ENCODE measurements at places on chromosomes 3 and 15. TPM values are rescaled to one million over a fixed set of nuclear protein-coding genes. Genes with fewer than 3 reads are reported as not detected.

DNA sequence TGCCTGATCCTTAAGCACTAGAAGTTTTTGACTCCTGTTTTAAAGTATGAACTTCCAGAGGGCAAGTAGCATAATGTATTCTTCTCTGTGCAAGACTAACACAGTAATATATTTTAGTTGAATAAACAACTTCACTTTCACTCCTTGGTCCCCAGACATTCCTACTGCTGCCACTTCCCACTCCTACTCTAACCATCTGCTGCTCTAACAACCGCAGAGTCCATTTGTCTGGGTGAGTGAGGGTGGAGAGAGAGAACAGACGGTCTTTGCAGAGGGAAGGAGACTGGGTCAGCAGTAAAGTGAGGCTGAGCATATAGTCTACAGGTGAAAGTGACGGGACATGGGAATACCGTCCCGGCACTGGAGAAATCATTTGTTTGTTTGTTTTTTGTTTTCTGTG lies 301.0 kb upstream of the SLCO3A1 start:
- H3K27ac ChIP-seq, result no peak overlapping the region
- DNase-seq, result no peak
- no peak overlapping the region for H3K4me3 ChIP-seq
- no peaks in the 10 kb centered on the region for H3K36me3 ChIP-seq
- no peaks in the 10 kb centered on the region for H3K27me3 ChIP-seq

- H3K27me3 ChIP-seq, result no peaks in the 10 kb centered on the region
- no peaks in the 10 kb centered on the region for H3K4me1 ChIP-seq
- no peak overlapping the region for H3K4me3 ChIP-seq
- peak; percentile 41 for DNase-seq
- H3K36me3 ChIP-seq, result no peaks in the 10 kb centered on the region
These were observed 199.6 kb downstream of the SHOX2 start for GRCh38 chr3:157906627-157907026.

DNA sequence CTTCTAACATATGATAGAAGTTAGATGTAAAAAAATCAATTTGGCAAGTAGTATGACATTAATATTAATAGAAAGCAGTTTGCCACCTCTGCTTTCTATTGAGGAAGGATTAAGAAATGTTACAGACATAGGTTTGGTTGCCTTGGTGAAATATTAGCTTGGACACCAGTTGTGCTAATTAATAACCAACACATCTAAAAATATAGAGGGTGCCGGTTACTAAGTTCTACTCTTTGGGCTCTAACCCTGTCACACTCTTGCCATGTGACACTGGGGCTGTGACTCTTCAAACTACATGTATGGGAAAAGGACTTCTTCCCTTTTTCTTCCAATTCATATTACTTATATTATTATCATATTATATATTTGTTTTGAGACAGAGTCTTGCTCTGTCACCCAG lies 64.4 kb downstream of the TRIM71 start:
- H3K4me1 ChIP-seq, result no peaks in the 10 kb centered on the region
- no peaks in the 10 kb centered on the region for H3K36me3 ChIP-seq
- H3K4me3 ChIP-seq, result no peak overlapping the region
- H3K27ac ChIP-seq, result no peak overlapping the region
- no peaks in the 10 kb centered on the region for H3K27me3 ChIP-seq

- no peak for DNase-seq
- H3K4me1 ChIP-seq, result no peaks in the 10 kb centered on the region
- no peak overlapping the region for H3K4me3 ChIP-seq
- H3K27ac ChIP-seq, result no peak overlapping the region
- H3K27me3 ChIP-seq, result no peaks in the 10 kb centered on the region
These were observed 199.1 kb downstream of the FOXP1 start for GRCh38 chr3:71384388-71384787.

DNA sequence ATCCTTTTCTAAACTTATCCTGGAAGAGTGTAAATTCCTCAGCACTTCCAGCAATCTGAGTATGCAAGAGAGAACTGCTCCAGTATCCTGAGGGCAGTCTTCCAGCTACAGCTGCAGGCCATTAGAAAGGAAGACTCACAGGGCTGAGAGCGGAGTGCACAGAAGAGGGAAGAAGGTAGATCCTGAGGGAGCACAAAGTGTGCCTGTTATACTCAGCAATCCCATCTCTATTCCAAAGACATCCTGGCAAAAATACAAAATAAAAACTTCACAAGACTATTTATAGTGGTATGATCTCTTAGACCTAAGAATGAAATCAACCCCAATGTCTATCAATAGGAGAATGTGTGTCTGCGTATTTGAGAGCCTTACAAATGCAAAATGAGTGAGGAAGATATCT lies 292.0 kb downstream of the ZIC1 start:
- H3K27ac ChIP-seq, result no peak overlapping the region
- H3K4me3 ChIP-seq, result no peak overlapping the region
- H3K4me1 ChIP-seq, result peaks cover 3% of the 10 kb centered on the region
- H3K27me3 ChIP-seq, result no peaks in the 10 kb centered on the region
- DNase-seq, result peak; percentile 90

DNA sequence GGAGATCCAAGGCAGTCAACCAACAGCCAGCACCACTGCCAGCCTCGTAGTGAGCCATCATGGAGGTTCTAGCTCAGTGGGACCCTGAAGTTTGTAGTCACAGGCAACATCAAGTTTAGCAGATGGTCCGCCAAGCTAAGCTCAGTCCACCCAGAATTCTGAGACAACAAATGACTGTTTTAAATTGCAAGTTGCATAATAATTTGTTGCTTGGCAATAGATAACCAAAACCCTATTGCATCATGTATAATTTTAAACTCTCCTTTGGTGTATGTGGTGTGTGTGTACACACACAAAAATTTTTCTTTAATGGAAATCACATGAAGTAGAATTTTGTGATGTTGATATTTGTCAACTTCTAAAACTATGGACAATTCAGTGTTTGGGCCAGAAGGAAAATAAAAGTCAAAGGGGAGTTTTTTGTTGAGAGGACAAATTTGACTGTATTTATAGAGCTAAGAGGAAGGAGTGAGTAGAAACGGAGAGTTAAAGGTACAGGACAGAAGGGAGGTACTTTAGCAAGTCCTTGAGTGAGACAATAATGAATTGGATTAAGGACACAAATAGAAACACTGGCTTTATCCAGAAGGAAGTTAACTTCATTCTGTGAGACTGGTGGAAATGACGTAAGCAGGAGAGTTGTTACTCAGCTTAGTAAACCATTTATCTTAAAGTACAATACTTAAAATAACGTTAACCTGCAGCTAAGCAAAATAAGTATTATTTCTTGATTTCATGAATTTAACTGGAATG lies 83.6 kb downstream of the NCEH1 start:
- no peaks in the 10 kb centered on the region for H3K4me1 ChIP-seq
- DNase-seq, result peak; percentile 42

DNA sequence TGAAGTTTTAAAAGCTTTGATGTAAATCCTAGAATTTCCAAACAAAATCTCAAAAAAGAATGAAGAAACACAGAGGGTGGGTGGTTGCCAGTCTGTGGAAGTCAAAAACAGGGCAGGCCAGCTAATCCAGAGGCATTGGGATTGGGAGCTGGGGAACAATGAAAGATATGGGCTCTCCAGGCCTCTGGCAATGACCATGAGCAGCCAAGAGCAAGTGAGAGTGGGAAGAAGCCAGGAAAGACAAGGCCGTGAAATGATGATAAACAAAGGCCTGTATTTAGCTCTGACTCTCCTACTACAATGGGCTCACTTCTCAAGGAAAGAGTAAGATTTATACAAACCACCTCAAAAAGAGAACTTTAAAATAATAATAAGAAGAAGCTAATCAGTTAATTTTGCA lies 248.5 kb downstream of the ZMAT3 start:
- peak overlapping the region; percentile 68 for H3K27ac ChIP-seq
- no peak overlapping the region for H3K4me3 ChIP-seq
- H3K36me3 ChIP-seq, result no peaks in the 10 kb centered on the region

- no peak overlapping the region for H3K4me3 ChIP-seq
- no peaks in the 10 kb centered on the region for H3K4me1 ChIP-seq
- no peak for DNase-seq
- H3K36me3 ChIP-seq, result no peaks in the 10 kb centered on the region
These were observed 74.8 kb upstream of the NAALADL2 start for GRCh38 chr3:174784206-174784934.

GRCh38 chr15:98924401-98925049 lies 83.1 kb downstream of the PGPEP1L start:
- peaks cover 22% of the 10 kb centered on the region for H3K4me1 ChIP-seq
- H3K4me3 ChIP-seq, result no peak overlapping the region
- H3K36me3 ChIP-seq, result peaks cover 57% of the 10 kb centered on the region
- no peaks in the 10 kb centered on the region for H3K27me3 ChIP-seq
- peak; percentile 38 for DNase-seq

Gene CLDN18
- polyA plus RNA-seq, result 0.60 TPM

Gene ISG20
- 1.4 TPM for polyA plus RNA-seq

- no peaks in the 10 kb centered on the region for H3K36me3 ChIP-seq
- no peak overlapping the region for H3K4me3 ChIP-seq
- H3K4me1 ChIP-seq, result no peaks in the 10 kb centered on the region
These were observed 409.0 kb downstream of the OTOL1 start for GRCh38 chr3:161905520-161906132.

Gene CRABP1
- 16.3 TPM for polyA plus RNA-seq

DNA sequence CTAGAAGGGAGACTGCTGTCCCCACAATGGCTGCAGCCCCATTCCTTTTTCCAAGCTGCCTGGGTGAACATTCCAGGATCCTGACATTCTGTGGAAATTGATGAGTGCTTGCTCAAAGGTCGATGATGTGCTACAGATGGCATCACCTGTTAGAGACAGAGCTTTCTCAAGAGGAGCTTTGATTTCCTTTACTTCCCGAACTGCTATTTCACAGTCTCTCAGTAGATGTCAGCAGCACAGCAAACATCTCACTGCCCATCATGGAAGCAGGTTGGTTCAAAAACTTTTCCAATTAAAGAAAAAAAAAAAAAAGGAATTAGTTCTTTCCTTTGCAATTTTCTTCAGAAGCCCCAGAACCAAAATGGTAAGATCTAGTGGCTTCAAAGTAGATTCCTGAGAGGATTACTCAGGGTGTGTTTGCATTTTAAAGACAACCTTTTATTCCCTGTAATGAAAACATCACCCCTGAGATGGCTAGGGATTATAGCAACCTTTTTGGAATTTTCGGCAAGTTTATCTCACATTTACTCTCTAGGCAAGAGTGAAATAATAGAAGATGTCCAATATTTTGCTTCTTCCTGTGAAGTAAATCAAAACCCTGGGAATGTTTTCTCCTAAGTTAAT lies 44.8 kb downstream of the POLR2M start:
- DNase-seq, result peak; percentile 68
- no peak overlapping the region for H3K27ac ChIP-seq
- peaks cover 13% of the 10 kb centered on the region for H3K4me1 ChIP-seq
- no peaks in the 10 kb centered on the region for H3K36me3 ChIP-seq
- H3K4me3 ChIP-seq, result no peak overlapping the region

Gene TNFAIP8L3
- polyA plus RNA-seq, result 1.6 TPM

DNA sequence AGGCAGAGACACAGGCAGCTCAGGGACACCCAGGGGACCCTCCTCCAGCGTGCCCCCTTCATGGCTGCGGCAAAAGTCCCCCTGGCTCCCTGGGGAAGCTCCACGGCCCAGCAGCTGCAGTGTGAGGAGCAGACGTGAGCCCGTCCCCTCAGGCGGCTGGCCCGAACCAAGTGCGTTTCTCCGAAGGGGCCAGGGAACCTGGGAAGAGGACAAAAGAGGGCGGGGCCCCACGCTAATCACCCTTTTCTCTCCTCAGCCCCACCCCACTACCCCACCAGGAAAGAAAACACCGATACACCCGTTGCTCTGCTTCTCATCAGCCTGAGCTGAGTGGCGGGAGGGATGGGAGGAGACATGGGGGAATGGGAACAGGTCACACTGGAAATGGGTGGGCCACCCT lies at the start of gene MUC4:
TSS of gene MUC4 (minus strand) at position 174 of the 400 bp plus-strand sequence. CDS start at position 62, 112 bp downstream.
- H3K4me1 ChIP-seq, result peaks cover 15% of the 10 kb centered on the region
- no peak within 1 kb of the TSS for H3K4me3 ChIP-seq
- no peaks in the 10 kb centered on the region for H3K36me3 ChIP-seq
- DNase-seq, result no peak
- no peak within 1 kb of the TSS for H3K27ac ChIP-seq

DNA sequence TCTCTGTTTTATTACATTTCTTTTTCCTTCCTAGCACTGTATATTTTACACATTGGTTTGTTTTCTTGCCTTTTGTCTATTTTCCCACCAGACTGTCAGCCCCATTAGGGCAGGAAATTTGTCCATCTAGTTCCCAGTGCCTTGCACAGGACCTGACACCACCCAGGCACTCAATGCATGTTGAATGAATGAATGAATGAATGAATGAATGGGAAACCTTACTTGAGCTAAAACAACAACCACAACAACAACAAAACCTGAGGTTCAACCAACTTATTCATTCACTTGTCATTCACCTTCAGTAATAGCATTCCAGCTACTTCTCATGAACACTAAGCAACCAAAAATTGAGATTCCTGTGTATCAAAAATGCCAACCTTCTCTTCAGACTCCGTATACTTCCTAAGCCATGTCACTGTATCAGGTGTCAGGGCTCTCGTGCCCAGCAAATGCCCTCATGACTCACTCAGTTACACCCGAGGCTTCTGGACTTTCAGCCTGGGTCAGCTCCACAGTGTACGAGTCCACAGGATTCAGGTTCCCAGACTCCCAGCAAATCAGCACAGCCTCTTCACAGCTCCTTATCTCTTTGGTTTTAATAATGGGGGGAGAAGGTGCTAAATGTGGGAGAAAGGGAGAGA lies 37.3 kb downstream of the FSD2 start:
- H3K36me3 ChIP-seq, result peaks cover 39% of the 10 kb centered on the region
- DNase-seq, result no peak
- H3K4me1 ChIP-seq, result peaks cover 5% of the 10 kb centered on the region
- no peaks in the 10 kb centered on the region for H3K27me3 ChIP-seq

DNA sequence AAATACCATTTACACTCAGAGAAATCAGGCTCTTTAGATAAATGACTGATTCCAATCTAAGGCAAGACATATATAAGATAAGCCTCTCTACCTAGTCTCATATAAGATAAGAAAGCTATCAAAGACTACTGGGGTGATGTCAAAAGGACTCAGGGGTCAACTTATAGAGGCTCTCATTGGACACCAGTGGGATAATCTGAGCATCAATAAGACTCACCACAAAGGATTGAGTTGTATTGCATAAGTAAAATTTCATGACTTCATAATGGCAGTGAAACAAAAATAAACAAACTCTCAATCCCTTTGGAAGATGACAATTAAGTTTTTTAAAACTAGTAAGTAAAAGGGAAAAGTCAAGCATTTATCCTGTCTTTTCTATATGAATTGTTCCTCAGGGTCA lies 317.8 kb downstream of the SHQ1 start:
- no peak overlapping the region for H3K27ac ChIP-seq
- H3K4me1 ChIP-seq, result no peaks in the 10 kb centered on the region
- no peak for DNase-seq

- no peaks in the 10 kb centered on the region for H3K36me3 ChIP-seq
- H3K27ac ChIP-seq, result no peak overlapping the region
- H3K4me3 ChIP-seq, result no peak overlapping the region
- no peak for DNase-seq
These were observed 53.9 kb upstream of the TP63 start for GRCh38 chr3:189577050-189577951.
